Liver (tissue), 10 donors: ENCODE measurements at places on chromosomes 3 and 15. TPM values are rescaled to one million over a fixed set of nuclear protein-coding genes. Genes with fewer than 3 reads are reported as not detected.

Gene MIX23
- 19.6 TPM for polyA plus RNA-seq

Gene NR2E3
- polyA plus RNA-seq = not detected

Gene LEKR1
- polyA plus RNA-seq = 0.72 TPM

DNA sequence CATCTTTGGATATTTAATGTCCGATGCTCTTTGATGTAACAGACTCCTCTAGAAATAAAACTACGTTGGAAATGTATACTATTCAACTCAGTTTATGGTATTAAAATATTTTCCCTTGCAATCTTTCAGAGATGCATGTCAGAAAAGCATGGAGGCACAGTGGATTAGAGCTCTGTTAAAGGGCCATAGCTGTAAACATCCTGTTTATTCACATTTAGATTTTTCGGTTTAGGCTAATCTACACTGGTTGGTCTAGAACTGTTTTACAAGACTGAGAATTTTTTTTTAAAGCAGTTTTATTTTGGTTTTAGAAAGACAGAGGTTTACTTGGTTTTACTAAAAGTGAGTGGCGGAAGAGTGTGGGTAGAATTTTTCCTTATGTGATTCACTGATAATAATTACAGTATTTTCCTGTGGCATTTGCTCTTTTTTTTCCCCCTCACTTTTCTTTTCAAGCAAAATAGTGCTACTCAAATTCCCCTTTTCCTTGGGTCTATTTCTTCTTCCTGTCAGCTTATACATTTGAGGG is 132.1 kb downstream of the IL1RAP start:
- DNase-seq = no peak
- H3K27ac ChIP-seq = no peak overlapping the region
- no peaks in the 10 kb centered on the region for H3K27me3 ChIP-seq
- peaks cover 36% of the 10 kb centered on the region for H3K4me1 ChIP-seq

DNA sequence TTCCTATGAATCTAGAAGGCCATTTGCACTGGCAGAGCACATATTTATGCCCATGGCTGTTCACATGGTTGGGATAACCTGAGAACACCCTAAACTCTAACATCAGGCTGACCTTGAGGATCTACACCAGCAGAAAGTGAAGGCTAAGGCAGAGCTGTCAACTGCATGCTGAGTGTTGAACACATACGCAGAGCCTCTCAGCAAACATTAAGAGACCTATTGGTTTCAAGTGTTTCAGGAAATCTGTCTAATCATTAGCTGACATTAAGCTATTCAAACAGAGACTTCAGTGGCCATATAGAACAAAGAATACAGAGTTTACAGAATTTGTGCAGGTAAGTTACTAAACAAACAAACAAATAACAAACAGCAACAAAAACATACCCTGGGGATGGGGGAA is 16.1 kb upstream of the SEC61A1 start:
- H3K36me3 ChIP-seq = no peaks in the 10 kb centered on the region
- H3K27ac ChIP-seq = no peak overlapping the region
- no peak for DNase-seq
- no peak overlapping the region for H3K4me3 ChIP-seq
- H3K27me3 ChIP-seq = no peaks in the 10 kb centered on the region

DNA sequence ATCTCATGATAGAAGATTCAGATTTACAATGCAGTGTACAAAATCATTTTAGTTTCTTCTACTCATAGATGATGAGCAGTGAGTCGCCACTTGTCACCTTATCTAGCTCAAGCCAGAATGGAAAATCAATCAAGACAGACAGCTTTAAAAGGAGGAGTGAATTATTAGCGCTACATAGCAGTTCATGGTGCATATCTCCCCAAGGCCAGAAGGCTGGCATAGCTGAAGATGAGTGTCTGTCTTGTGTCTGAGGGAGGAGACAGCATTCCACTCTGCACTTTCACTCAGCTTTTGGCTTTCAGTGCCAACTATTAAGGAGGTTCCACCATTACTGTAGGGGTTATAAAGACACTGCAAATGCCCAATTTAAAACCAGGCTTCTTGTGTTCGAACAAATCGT is 804.1 kb upstream of the LMCD1 start:
- no peaks in the 10 kb centered on the region for H3K4me1 ChIP-seq
- no peak for DNase-seq
- no peaks in the 10 kb centered on the region for H3K36me3 ChIP-seq

DNA sequence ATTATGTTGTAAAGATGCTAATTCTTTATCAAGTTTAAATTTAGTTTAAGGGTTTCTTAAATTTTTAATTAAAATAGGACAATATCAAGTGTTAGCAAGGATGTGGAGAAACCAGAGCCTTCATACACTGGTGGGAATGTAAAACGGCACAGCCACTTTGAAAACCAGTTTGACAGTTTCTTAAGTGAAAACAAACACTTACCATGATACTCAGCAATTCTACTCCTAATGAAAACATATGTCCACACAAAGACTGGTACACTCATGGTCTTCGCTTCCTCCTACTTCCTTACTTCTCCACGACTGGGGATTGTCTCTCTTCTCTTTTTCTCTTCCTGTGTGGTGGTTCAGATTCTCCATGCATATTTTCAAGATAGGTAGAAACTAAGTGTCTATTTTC is 9.2 kb downstream of the SKIC8 start:
- no peak overlapping the region for H3K4me3 ChIP-seq
- peaks cover 2% of the 10 kb centered on the region for H3K4me1 ChIP-seq
- DNase-seq = no peak
- peaks cover 5% of the 10 kb centered on the region for H3K36me3 ChIP-seq
- H3K27ac ChIP-seq = no peak overlapping the region

DNA sequence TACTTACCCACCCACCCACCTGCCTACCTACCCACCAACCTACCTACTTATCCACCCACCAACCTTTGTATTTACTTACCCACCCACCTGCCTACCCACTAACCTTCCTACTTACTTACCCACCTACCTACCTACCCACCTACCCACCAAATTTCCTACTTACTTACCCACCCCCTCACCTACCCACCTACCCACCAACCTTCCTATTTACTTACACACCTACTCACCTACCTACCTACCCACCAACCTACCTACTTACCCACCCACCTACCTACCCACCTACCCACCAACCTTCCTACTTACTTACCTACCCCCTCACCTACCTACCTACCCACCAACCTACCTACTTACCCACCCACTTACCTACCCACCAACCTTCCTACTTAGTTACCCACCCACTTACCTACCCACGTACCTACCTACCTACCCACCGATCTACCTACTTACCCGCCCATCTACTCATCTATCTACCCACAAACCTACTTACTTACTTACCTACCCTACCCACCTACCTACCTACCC is 179.6 kb downstream of the USP13 start:
- no peaks in the 10 kb centered on the region for H3K36me3 ChIP-seq
- H3K4me1 ChIP-seq = no peaks in the 10 kb centered on the region
- H3K4me3 ChIP-seq = no peak overlapping the region
- H3K27me3 ChIP-seq = no peaks in the 10 kb centered on the region
- DNase-seq = no peak
- H3K27ac ChIP-seq = no peak overlapping the region

DNA sequence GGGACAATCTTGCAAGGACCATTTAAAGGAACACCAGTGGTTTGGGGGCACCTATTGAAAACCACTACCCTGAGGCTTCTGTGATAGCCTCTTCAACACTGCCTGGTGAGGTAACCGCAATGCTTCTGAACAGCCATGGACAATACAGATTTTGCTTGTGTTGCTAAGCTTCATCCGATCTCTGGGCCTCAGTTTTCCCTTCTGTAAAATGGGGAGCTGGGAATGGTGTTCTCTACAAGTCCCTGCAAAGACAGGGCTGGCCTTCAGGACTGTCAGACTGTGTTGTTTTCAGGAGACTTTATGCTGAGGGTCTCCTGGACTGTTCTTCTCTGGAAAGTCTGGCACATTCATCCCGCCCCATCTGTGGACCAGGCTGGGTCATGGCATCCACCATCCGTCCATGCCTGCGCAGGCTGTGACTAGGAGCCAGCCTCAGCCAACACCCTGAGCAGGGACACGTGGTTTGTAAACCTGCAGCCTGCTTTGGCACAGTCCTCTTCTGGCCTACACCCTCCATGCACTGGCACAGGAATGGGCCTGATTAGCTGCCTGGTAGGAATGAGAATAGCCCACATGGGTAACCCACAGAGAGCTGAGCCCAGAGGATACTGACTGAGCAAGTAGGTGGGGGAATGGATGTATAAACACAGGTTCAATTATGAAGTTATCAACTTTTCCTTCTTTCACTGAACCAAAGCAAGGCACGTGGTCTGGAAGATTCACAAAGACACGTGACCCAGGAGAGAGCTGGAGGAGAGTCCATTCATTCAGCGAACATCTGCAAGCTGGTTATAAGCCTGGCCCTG is 55.3 kb downstream of the ROPN1B start:
- H3K4me1 ChIP-seq = no peaks in the 10 kb centered on the region
- no peaks in the 10 kb centered on the region for H3K36me3 ChIP-seq
- no peaks in the 10 kb centered on the region for H3K27me3 ChIP-seq
- no peak overlapping the region for H3K27ac ChIP-seq
- DNase-seq = peak; percentile 29
- no peak overlapping the region for H3K4me3 ChIP-seq
